ENCODE measurements at places on chromosomes 7 and 10.

GRCh38 chr10:77989081-77989724, 40.1 kb downstream of the POLR3A start:
- DNase-seq = no peak

DNA sequence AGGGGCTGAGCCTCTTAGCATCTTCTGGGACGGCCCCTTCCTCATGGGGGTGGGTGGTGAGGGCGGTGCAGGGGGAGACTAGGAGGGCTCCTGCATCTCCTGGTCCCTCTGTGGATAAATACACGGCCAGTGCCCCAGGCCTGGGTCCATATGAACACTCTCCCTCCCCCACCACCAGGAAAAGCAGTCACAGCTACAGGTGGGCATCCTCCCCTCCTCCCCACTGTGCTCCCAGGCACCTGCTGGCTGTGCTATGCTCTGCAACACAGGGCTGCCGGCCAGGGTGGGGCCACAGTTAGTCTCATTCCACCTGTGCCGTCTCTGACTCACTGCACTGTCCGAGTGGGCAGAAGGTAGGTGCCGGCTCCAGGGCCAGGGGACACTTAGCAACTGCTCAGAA, 87.3 kb upstream of the INSIG1 start:
- no peak for DNase-seq

GRCh38 chr7:3215624-3216585, 85.1 kb upstream of the SDK1 start:
- no peak for DNase-seq

- DNase-seq = no peak
These were observed 6.9 kb downstream of the CISD1 start for GRCh38 chr10:58275908-58276307.

GRCh38 chr10:133528296-133528844, 1.2 kb downstream of the CYP2E1 start:
- DNase-seq = no peak

DNA sequence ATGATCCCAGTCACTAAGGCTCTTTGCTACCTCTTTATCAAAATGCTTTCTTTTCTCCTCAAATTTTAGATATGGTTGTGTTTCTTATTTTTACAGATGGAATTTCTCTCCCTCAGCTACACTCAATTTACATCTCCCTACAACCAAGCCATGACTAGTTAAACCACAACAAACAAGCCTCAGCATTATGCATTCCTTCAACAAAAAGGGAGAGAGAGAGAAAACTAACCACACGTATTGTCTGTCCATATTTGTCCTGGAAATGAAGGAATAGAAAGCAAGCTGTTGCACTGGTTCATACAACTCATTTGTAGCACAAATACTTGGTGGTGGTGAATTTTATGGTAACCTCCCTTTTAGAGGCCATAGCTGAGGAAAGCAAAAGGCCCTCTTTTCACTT, 286.4 kb downstream of the AHR start:
- no peak for DNase-seq

- DNase-seq = no peak
These were observed 32.8 kb downstream of the MYO3A start for GRCh38 chr10:25966844-25967243.

DNA sequence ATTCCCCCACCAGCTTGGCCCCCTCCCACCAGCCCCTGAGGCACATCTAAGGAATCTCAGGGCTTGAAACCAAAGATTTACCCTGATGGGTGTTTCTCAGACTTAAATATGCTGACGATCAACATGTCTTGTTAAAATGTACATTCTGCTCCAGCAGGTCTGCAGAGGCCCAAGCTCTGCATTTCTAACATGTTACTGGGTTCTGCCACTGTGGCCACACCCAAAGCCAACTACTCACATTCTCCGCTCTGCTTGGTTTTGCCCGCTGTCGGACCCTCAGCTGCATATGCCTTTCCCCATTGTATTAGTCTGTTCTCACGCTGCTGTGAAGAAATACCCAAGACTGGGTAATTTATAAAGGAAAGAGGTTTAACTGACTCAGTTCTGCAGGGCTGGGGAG, 8.9 kb downstream of the PIP4K2A start:
- DNase-seq = no peak

- no peak for DNase-seq
These were observed 1.1 kb upstream of the DIP2C start for GRCh38 chr10:690372-691161.

GRCh38 chr7:100476903-100477870, 1.8 kb downstream of the TSC22D4 start:
- DNase-seq = no peak

GRCh38 chr7:30657131-30657530, 25.1 kb downstream of the CRHR2 start:
- no peak for DNase-seq

GRCh38 chr7:77309714-77310220, 106.4 kb downstream of the GSAP start:
- DNase-seq = no peak

GRCh38 chr10:44805466-44806210, 105.5 kb upstream of the TMEM72 start:
- no peak for DNase-seq

- DNase-seq = no peak
These were observed 23.9 kb downstream of the PYROXD2 start for GRCh38 chr10:98391065-98391464.

DNA sequence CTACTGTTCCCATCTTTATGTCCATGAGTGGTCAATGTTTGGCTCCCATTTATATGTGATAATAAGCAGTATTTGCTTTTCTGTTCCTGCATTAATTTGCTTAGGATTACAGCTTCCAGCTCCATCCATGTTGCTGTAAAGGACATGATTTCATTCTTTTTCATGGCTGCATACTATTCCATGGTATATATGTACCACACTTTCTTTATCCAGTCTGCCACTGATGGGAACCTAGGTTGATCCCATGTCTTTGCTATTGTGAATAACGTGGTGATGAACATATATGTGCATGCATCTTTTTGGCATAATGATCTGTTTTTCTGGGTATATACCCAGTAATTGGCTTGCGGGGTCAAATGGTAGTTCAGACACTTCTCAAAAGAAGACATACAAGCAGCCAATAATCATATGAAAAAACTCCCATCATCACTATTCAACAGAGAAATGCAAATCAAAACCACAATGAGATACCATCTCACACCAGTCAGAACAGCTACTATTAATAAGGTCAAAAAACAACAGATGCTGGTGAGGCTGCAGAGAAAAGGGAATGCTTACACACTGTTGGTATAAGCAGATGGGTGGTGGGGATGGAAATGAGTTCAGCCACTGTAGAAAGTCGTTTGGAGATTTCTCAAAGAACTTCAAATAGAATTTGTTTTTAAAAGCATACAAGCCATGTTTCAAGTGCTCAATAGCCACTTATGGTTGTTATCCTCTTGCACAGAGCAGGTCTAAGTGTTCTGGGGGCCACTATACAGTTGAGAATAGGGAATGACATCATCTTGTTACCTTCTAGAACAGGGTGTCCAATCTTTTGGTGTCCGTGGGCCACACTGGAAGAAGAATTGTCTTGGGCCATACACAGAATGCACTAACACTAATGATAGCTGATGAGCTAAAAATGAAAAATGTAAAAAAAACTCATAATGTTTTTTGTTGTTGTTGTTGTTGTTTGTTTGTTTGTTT, 23.2 kb upstream of the SDK1 start:
- DNase-seq = no peak

GRCh38 chr10:58473976-58474375, 38.7 kb upstream of the BICC1 start:
- DNase-seq = no peak

GRCh38 chr10:56240471-56240870, 120.6 kb downstream of the ZWINT start:
- no peak for DNase-seq

DNA sequence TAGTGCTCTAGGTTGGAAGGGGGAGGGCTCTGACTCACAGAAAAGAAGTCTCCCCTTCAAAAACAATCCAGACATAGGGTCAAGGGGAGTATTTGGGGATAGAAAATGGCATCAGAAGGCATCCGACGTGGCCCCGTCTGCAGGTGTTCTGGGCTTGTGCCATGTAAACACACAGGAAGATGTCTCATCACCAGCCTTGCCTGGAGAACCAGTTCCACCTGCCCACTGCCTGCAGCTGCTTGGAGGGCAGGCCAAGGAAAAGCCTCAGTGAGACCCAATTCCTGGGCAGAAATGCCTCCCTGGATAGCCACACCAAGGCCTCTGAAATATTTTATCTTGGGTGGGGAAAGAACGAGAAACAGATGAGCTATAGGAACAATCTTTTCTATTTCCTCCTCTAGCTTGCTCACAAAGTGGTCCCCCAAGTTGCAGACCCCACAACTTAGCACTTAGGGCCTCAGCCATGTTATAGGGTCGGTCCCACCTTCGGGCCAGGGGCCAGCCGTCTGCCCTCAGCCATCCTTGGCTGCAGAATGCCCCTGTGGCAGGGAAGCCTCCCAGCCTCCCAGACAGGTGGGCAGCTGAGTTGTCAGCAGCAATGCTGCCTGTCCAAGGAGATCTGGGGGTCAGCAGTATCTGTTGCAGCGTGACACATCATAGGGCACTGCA, 54.3 kb upstream of the ECHDC3 start:
- no peak for DNase-seq

DNA sequence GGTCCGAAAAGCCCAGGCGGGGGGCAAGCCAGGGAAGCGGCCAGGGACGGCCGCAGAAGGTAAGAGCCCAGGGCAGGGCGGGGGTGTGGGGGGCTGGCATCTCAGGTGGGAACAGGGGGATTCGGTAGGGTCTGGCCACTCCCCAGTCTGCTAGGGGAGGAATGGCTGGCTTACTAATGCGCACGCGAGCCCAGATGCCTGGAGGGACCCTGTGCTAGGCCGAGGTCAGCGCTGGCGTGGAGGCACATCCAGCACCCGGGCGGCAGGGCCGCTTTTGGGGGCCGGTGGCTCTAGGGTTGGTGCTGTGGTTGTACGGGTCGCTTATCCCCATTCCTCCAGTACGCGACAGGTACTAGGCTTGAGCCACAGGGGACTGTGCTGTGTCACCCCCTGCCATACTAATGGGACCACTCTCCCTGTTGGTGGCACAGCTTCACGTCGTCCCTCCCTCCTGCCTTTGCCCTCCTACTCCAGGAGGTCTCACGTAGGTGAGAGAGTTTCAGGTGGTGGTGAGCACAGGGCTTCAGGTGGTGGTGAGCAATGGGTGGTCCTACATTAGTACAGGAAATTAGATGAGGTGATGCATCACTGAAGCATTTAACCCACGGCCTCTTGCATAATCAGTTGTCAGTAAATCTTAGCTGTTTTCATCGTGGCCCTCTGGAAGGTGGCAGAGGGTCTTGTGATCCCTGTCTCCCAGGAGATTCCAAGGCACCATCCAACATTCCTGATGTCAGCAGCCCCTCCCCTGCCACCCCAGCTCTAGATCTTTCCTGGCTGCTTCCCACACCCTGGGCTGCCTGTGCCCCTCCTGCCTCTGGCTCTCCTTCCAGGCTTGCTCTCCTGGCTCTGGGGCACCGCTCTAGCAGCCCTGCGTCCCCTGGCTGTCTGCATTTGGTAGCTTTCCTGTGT, 971 bp downstream of the AEBP1 start:
- no peak for DNase-seq

DNA sequence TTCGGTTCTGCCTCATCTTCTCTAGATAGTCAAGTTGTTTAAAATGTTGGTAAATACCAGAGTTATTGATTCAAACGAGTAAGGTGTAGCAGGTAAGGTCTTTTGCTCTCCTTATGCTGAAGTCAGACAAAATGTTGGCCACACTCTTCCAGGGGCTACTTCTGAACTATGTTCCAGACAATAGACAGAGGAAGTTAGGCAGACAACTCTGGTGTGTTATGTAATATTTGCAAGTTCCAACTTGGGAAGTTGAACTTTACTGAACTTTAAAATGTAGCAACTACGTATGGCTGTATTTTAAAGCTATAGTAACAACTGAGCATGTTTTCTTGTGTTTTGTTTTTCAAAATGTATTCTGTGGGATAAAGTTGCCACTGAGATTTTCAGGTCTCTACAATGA, 125.7 kb upstream of the NEBL start:
- DNase-seq = no peak

GRCh38 chr7:158495786-158496185, 91.8 kb downstream of the PTPRN2 start:
- DNase-seq = no peak

DNA sequence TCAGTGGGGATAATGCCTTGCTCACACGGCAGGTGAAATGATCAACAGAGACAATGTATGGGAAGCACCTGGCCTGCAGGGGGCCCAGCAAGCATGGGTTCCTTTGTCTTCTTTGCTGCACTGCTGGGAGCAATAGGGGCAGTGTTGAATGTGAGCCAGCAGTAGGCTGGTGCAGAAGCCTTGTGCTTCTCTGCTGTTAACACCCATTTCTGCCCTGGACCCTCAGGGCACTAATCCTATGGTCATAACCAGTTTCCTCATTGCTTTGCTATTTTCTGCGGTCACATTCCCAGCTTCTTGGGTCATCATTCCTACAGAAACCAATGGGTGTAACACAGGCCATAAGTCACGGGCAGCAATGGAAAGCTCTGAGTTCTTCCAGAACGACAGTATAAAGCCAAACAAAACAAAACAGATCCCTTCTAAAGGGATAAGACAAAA, 10.9 kb upstream of the LGI1 start:
- DNase-seq = no peak

All from left forelimb (tissue), 1 donor.